NCI-H187 (cell line): ENCODE measurements at places on chromosomes 2 and 18.

DNA sequence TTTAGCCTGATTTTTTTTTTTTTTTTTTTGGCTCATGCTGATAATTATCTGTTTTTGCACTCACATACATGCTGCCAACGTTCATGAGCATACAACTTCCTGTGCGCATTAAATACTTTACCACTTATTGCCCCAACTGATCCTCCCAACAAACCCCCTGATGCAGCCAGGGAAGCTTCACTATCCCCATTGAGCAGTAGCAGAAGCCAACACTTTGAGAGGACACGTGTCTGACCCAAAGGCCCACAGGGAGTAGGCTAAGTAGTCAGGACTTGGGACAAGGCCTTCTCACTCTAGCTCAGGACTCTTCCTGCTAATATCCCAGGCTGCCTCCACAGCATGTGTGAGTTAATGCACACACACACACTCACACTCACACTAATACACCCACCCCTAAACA, 36.2 kb upstream of the MAT2A start:
- DNase-seq, result no peak

- DNase-seq, result peak; percentile 58
These were observed 52.6 kb upstream of the TPO start for GRCh38 chr2:1360557-1361250.

- no peak for DNase-seq
These were observed 255.1 kb upstream of the TMEM200C start for GRCh38 chr18:6150430-6150829.

DNA sequence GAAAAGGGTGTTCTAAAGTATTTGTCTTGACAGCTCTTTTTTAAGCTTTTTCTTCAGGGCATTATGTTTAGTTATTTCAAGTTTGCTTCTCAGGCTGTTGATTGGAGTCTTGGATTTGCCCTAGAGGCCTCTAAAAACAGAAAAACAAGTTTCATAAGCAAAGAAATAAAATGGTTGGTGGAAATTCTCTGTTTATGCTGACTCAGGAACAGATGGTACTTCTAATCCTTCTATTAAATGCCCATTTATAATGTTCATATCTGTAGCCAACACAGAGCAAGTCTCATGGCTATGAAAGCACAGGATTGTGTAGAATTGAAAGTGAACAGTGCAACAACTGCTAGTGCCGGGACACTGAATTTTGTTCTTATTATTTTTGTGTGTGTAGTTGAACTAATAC, 60.4 kb downstream of the KCNJ3 start:
- no peak for DNase-seq

DNA sequence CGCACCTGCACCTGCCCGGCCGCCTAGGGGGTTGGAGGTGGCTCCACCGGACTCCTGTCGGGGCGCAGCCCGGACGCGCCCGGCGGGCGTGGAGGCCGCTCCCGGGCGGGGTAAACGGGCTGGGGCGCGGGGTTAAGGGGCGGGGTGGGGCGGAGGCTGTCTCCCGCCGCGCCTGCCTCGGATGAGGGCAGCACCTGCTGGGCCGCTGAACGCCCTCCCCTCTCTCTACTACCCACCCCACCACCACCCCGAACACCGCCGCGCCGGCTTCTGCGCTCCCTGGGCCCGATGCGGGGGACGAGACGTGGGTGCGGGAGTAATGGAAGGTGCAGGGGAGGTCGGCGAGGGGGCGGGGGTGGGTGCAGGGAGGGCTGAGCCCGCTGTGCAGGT, 224.8 kb upstream of the ID2 start:
- DNase-seq, result peak; percentile 43

DNA sequence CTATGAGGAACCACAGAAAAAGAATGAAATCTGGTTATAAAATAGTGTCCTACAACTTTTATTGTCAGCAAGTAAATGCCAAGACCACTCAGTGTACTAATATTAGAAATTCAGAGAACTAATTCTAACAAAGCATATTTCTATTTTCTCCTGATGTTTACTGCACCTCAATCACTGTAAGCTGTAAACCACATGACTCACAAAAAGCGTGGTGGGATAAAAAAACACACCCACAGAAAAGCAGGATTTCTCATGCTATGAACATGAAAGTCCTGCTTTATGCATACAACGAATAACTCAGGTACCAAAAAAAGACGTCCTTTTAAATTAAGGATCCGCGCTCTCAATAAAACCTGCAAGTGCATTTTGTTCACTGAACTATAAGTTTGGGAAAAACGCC, 797 bp downstream of the TXNL4A start:
- DNase-seq, result no peak

- DNase-seq, result no peak
These were observed 51.9 kb downstream of the SLC14A2 start for GRCh38 chr18:45667056-45667736.

DNA sequence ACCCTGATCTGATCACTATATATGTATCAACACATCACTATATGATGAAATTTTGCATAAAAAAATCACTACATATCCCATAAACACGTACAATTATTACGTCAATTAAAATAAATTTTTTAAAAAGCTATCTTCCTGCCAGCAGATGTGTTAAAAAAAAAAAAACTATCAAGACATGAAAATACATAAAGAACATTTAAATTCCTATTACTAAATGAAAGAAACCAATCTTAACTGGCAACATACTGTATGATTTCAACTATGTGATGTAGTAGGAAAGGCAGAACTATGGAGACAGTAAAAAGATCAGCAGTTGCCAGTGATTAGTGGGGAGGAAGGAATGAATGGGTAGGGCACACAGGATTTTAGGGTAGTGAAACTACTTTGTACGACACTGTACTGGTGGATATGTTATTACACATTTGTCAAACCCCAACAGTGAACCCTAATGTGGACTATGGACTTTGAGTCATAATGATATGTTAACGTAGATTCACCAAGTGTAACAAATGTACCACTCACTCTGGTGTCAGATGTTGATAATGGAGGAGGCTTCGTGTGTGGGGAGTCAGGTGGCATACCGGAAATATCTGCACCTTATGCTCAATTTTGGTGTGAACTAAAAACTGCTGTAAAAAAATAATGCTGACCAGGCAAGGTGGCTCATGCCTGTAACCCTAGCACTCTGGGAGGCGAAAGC, 27.4 kb downstream of the USP34 start:
- DNase-seq, result no peak

DNA sequence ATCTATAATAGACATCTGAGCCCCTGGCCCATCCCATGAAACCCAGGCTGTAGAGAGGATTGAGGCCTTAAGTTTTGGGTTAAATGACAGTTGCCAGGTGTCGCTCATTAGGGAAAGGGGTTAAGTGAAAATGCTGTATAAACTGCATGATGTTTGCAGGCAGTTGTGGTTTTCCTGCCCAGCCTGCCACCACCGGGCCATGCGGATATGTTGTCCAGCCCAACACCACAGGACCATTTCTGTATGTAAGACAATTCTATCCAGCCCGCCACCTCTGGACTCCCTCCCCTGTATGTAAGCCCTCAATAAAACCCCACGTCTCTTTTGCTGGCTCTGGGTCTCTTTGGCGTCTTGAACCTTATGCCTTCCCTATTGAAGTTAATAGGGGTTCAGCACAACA, 110.7 kb downstream of the XRCC5 start:
- no peak for DNase-seq
